ENCODE measurements at places on chromosomes 2 and 18.

- DNase-seq = no peak
Observed at GRCh38 chr2:95375532-95376150, 26.9 kb upstream of the FAHD2A start.

DNA sequence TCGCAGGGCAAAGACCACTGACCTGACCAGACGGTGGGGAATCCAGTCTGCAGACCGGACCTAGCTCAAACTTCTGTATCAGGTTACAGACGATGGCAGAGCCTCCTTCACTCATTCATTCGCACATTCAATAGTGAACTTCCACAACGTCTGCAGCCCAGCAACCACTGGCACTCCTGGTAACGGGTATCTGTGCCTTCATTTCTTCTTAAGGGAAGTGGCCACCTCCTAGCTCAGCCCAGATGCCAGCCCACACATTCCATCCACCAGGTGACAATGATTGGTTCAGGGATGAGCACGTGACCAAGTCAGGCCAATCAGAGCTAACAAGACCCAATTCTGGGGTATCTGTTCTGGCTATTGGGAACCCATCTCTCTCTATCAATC, 15.9 kb upstream of the ARMC9 start:
- no peak for DNase-seq

GRCh38 chr2:44566059-44566458, 204.3 kb downstream of the CAMKMT start:
- DNase-seq = no peak

DNA sequence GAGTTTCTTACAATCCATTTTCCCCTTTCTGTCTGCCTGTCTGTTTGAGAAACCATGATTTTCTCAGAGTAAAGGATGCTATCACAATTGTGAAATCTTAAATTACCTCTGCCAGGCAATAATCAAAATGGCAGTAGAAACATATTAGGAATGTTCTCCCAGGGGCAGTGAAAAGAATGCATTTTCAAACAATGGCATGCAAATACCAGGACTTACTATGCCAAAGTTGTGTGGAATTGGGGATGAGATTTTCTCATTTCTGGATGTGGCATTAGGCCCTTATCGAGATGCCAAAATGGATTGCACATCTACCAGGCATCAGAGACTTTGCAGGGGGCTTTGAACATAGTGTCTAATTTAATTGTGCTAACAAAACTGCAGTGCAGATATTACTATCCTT, 821.4 kb downstream of the RNF144A start:
- no peak for DNase-seq

DNA sequence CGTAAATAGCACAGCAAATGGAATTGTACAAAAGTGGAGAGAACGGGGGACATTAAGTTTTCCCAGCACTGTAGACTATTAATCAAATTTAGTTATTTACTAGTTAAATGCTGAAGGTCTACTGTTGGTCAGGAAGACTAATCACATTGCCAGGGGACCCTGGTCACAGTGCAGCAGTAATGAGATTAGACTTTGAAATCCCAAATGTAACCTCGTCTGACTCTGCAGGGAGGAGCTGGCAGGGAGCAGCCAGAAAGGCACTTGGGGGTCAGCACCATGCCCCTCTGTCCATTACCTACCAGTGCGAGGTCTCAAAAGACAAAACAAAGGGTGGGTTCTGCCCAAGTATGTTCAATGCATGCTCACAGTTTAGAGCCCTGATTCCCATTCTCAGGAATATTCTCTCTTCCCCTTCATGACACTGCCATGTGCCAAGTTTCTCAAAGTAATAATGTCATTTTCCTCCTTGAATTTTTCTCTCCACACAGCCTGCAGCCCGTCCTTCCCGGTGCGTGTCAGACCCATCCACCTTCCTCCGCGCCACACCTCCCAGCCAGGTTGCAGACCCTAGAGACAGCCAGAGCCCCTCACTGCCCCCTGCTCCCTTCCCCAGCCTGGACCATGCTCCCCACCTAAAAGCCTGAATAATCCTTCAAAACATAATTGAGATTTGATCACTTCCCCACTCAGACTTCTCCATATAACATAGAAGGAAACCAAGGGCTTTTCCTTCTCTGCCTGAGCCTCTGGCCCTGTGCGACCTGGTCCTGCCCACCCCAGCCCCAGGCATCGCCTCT, 52.5 kb downstream of the TMEM18 start:
- DNase-seq = no peak

GRCh38 chr2:17272170-17272569, 246.1 kb downstream of the RAD51AP2 start:
- DNase-seq = no peak

DNA sequence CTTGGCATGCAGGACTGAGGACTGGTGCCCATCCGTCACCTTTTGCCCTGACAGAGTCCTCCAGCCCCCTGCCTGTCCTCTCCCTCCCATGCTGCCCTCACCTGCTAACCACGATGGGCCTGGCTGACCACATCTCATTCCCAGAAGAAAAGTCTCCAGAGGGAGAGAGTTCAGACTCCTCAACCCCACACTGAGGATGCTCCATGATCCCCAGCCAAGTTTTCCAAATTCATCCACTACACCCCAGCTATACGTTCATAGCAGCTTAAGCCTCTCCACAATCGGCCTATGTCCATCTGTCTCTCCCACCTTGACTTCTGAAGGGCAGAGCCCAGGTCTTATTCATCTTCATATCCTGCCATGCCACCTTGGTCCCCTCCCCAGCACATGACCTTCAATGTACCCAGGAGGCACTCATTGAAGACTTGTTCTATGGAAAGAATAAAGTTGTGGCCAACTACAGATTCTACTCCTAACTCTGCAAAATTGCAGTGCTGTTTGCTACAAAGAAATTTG, 115.6 kb upstream of the ID2 start:
- DNase-seq = no peak

DNA sequence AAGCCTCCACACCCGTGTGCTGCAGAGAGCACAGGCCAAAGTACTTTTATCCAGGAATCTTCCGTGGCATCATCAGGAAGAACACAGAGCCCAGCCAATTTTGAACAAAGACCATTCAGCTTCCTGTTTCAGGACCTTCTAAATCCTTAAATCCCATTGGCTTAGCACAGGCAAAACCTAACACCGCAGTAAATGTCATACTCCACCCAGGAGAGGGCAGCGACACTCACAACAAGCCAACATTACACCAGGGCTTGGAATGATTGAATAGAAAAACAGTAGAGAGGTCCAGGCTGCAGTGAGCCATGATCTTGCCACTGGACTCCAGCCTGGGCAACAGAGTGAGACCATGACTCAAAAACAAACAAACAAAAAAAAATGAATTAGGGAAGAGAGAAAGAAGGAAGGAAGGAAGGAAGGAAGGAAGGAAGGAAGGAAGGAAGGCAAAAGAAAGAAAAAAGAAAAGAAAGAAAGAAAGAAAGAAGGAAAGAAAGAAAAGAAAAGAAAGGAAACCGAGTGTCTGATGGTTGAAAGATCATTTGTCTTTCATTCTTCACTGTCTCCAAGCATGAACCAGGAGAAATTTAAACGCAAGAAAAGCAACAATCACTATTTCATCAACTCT, 144.6 kb upstream of the SATB2 start:
- no peak for DNase-seq

DNA sequence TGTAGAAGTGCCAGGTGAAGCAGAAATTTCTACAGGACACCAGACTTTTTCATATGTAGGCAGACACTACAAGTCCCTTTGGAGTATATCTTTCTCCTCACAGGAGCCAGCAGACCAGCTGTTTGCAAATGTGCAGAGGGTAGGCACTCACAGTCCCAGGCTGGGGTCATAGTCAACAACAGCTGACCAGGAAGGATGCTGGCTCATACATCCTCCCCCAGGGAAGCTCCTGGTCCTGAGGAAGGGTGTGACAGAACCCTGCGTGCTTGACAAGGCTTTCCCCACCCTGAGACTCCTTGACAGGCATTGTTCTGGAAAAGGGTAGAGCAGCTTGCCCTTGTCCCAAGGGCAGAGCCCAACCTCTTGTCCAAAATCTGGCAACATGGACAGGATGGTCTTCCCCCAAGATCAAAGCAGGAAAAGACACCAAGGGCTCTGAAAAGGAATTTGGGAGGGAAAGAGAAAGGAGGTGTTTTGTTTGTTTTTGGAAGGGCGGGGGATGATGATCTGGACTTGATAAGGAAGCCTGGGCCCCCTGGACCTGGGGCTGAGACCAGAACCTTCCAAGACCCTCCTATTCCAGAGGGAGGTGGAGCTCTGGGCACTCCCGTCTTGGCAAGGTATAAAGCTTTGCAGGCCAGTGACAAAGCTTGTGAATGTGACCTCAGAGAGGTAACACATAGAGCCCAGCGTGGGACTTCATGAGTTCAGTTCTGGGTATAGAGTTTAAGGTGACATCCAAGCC, 87.1 kb downstream of the GFPT1 start:
- DNase-seq = no peak

- no peak for DNase-seq
Observed at GRCh38 chr2:100964681-100965169, 37.4 kb upstream of the RPL31 start.

GRCh38 chr2:105375001-105375561, 23.8 kb downstream of the FHL2 start:
- DNase-seq = no peak

- DNase-seq = no peak
Observed at GRCh38 chr2:95024371-95024770, 1.1 kb upstream of the MAL start.

- DNase-seq = no peak
Observed at GRCh38 chr18:53874103-53874502, 350.4 kb downstream of the MBD2 start.

DNA sequence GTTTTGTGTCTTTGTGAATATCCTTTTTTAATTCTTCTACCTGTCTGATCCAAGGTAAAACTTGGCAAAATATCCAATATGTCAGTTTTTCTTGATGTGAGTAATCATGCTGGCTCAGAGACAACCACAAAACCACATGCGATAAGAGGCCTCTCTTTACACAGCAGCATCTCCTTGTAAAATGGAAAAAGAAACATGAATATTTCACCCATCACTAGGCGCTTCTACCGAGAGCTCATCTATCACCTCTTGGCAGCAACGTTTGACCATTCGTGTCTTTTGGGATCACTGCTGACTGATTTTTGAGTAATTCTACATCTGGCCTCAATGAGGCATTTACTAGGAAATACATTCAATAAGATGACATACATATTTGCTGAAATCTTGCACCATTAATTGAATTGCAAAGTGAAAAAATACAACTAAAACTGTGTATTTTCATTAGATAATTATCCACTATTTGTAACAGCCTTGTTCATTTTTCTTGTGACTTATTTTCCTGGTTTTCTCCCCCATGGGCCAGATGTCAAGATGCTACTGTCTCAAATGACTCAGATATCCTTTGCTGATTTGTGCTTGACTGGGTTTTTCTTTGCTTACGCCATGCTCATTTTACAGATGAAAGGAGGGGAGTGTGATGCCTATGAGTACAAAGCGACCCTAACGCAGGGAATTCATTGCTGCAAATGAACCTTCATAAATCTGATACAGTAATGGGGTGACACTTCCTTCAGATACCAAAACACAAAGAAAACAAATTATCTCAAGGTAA, 467.5 kb downstream of the FBXO15 start:
- no peak for DNase-seq

- no peak for DNase-seq
Observed at GRCh38 chr2:51994123-51994763, 962.3 kb upstream of the NRXN1 start.

- no peak for DNase-seq
Observed at GRCh38 chr2:137776697-137777096, 187.6 kb upstream of the HNMT start.

GRCh38 chr2:166197446-166197845, 69.6 kb upstream of the SCN1A start:
- DNase-seq = no peak

DNA sequence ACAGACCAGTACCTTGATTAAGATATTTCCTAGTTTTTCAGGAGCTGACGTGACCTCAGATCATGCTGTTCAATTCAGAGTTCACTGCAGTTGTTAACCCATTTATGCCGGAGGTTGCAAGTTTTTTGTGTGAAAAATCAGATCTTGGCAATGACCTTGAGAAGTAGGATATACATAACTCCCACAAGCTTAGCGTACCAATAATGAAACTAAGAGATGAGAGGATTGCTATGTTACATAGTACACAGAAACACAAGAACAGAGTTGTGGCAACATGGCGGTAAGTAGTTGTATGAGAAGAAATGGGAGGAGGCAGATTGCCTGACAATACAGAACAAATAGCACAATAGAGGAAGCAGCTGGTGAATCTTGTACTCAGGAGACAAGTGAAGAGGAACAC, 39.1 kb downstream of the PPIG start:
- DNase-seq = no peak

DNA sequence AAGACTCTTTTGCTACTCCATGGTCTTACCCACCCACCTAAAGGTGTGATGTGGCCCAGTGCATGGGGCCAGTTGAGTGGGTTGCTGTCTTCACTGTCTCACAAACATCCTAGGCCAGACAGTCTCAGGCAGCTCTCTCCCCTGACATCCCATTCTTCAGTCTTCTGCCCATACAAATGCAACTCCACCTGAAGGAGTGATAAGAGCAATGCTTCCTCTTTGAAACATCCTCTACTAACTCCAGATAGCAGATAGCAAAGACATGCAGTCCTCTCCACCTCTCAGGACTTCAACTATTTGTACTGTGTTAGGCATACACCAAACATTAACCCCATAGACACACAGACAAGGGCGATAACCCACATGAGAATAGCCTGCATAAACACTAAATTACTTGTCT, 71.3 kb downstream of the MTHFD2 start:
- no peak for DNase-seq

GRCh38 chr18:78664848-78665247, 314.8 kb upstream of the SALL3 start:
- no peak for DNase-seq

- no peak for DNase-seq
Observed at GRCh38 chr2:58609326-58609725, 368.2 kb upstream of the FANCL start.

DNA sequence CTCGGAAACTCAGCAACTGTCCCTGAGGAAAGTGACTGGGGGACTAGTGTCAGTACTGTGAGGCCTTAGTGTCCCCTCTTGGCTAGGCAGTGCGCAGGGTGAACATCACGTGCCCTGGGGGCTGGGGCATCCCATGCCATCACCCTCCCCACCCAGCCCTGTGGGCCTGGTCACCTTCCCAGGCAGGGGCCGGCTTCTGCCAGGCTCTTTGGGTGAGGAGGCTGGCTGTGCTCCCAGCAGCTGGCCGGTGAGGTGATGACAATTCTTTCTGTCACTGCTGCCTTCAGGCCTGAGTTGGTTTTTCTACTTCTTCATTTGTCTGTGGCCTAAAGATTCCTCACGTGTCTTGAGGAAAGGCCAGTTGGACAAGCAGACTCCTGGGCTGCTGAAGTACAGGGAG, 180.8 kb downstream of the KLHL29 start:
- no peak for DNase-seq

All from stimulated activated CD8-positive, alpha-beta memory T cell treated with anti-CD3 and anti-CD28 coated beads, Interleukin-15, amount 100 ng/mL, for 24 hours (primary cell).